ENCODE measurements at places on chromosomes 3 and 15.

GRCh38 chr15:62889141-62889661 lies 153.3 kb upstream of the TPM1 start:
- peak; percentile 59 for DNase-seq

- no peak for DNase-seq
Measured at GRCh38 chr3:70094197-70094596, 94.7 kb downstream of the SAMMSON start.

GRCh38 chr3:72427624-72428023 lies 420.6 kb downstream of the SHQ1 start:
- no peak for DNase-seq

GRCh38 chr3:77601823-77602415 lies 562.0 kb downstream of the ROBO2 start:
- no peak for DNase-seq

- no peak for DNase-seq
Measured at GRCh38 chr3:145798007-145798406, 363.0 kb downstream of the PLOD2 start.

Measured in cardiac muscle cell (in vitro differentiated cells and primary cell).